ENCODE measurements at places on chromosomes 4 and X. TPM values are rescaled to one million over a fixed set of nuclear protein-coding genes. Genes with fewer than 3 reads are reported as not detected.

Gene SPP1
- total RNA-seq: 3.7 TPM

Gene SFRP2
- total RNA-seq: not detected

Gene FAM53A
- total RNA-seq: 5.8 TPM

Gene DMD
- 1.7 TPM for total RNA-seq

Gene ACTRT1
- total RNA-seq: not detected

Gene GPM6B
- total RNA-seq: 0.23 TPM

Gene HMX1
- total RNA-seq: not detected

Gene SASH3
- not detected for total RNA-seq
